ENCODE measurements at places on chromosomes 16 and 17. TPM values are rescaled to one million over a fixed set of nuclear protein-coding genes. Genes with fewer than 3 reads are reported as not detected.

The CBFA2T3 gene
- total RNA-seq: 8.6 TPM

The CA7 gene
- total RNA-seq: not detected

The EPX gene
- not detected for total RNA-seq

DNA sequence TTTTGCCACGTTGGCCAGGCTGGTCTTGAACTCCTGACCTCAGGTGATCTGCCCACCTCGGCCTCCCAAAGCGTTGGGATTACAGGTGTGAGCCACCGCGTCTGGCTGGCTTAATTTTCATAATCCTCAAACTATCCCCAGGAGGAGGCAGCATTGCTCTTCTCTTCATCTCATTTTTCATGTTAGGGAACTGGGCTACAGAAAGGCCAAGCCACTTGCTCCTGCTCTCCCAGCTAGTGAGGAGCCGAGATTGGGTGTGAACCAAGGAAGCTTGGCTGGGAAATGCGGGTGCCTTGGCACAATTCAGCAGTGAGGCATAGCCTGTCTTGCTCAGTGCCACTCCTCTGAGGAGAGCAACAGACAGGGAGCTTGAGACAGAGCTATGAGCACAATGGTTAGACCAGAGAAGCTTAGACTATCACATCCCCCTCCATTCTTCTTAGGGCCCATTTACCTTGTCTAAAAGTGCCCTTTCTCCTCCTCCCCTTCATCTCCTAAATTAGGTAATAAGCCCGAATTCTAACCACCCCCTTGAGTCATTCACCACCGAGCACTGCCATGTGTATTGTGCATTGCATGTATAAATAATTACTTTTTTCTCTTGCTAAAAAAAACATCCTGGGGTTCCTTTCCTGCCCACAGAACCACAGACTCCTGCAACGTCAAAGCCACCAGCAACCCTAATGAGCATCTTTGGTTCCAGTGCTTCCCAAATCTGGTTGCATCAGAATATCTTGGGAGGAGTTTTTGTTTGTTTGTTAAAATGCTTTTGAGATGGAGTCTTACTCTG lies 20.0 kb upstream of the KIF19 start:
- H3K36me3 ChIP-seq: no peaks in the 10 kb centered on the region
- H3K27me3 ChIP-seq: no peaks in the 10 kb centered on the region
- DNase-seq: no peak
- H3K27ac ChIP-seq: no peak overlapping the region
- H3K4me3 ChIP-seq: no peak overlapping the region

DNA sequence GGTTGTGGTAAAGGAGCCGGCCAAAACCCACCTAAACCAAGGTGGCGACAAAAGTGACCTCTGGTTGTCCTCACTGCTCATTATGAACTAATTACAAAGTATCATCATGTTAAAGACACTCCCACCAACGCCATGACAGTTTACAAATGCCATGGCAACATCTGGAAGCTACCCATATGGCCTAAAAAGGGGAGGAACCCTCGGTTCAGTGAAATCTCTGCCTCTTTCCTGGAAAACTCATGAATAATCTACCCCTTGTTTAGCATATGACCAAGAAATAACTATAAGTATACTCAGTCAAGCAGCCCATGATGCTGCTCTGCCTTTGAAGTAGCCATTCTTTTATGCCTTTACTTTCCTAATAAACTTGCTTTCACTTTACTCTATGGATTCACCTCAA lies 72.2 kb downstream of the CYLD start:
- H3K27me3 ChIP-seq: peaks cover 12% of the 10 kb centered on the region
- H3K27ac ChIP-seq: no peak overlapping the region
- no peaks in the 10 kb centered on the region for H3K36me3 ChIP-seq

DNA sequence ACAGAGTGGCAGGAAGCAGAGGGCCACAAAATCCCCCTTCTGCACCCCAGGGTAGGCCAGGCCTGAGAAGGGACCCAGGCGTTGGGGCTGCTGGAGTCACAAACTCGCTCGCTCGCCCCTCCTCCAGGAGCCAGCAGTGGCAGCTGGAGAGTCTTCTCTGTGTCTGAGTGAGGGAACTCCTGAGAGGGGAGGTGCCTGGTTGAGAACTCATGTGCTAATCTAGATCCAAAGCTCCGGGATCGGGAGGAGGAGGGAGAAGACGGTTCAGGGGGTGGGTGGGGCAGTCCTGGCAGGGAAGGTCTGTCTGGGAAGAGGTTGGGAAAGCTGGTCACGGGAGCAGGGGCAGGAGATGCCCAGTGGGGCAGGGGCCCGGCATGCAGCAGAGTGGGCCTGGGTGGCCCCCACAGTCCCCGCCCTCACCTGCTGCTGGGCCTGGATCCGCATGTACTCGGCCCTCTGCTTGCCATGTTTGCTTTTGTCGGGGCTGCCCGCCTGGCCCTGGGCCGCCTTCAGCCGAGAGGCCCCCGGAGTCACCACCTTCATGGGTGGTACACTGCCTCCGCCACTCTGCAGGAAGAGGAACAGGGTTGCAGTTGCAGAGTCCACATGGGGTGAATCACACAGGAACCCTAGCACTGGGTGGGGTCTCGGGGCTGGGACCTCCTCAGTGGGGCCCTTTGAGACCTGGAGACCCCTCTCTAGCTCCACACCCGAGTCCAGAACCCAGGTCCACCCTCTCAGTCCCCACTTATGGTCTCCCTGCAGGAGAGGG lies 62.2 kb downstream of the SRCIN1 start:
- H3K4me1 ChIP-seq: no peaks in the 10 kb centered on the region
- no peak overlapping the region for H3K4me3 ChIP-seq
- no peaks in the 10 kb centered on the region for H3K36me3 ChIP-seq
- no peak overlapping the region for H3K27ac ChIP-seq

DNA sequence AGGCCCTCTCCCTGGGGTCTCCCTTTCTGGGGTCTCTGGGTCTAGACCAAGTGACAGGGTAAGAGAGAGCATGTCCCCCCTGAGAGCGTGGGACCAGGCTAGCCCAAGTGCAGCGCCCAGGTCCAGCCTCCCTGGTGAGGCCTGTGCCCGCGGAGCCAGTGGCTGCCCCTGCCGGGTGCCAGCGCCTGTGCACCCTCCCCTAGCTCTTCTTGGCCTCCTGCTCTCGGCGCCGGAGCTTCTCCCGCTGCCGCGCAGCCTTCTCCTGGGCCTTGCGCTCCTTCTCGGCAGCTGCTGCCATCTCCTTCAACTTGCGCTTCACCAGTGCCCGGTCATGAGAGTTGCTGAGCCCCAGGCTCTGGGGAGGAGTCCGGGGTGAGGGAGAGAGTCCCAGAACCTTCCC lies 17.3 kb downstream of the SAMD14 start:
- peak overlapping the region; percentile 94 for H3K27ac ChIP-seq
- DNase-seq: no peak
- H3K27me3 ChIP-seq: peaks cover 4% of the 10 kb centered on the region
- H3K36me3 ChIP-seq: peaks cover 25% of the 10 kb centered on the region
